Activated T-cell treated with anti-CD3 and anti-CD28 coated beads, Interleukin-2, amount 50 U/mL, for 72 hours (primary cell): ENCODE measurements at places on chromosomes 7 and 10. TPM values are rescaled to one million over a fixed set of nuclear protein-coding genes. Genes with fewer than 3 reads are reported as not detected.

Gene GPR85
- not detected for total RNA-seq

Gene HDAC9
- total RNA-seq, result 2.9 TPM

Gene LMTK2
- total RNA-seq, result 16.2 TPM

- no peak for DNase-seq
- H3K36me3 ChIP-seq, result no peaks in the 10 kb centered on the region
- H3K4me1 ChIP-seq, result no peaks in the 10 kb centered on the region
- H3K4me3 ChIP-seq, result no peak overlapping the region
- H3K27me3 ChIP-seq, result peaks cover 9% of the 10 kb centered on the region
These were observed 355.3 kb upstream of the AUTS2 start for GRCh38 chr7:69243016-69243415.

GRCh38 chr10:84825330-84825729 lies 496.9 kb downstream of the CCSER2 start:
- no peaks in the 10 kb centered on the region for H3K36me3 ChIP-seq
- H3K4me3 ChIP-seq, result no peak overlapping the region
- peaks cover 9% of the 10 kb centered on the region for H3K27me3 ChIP-seq

DNA sequence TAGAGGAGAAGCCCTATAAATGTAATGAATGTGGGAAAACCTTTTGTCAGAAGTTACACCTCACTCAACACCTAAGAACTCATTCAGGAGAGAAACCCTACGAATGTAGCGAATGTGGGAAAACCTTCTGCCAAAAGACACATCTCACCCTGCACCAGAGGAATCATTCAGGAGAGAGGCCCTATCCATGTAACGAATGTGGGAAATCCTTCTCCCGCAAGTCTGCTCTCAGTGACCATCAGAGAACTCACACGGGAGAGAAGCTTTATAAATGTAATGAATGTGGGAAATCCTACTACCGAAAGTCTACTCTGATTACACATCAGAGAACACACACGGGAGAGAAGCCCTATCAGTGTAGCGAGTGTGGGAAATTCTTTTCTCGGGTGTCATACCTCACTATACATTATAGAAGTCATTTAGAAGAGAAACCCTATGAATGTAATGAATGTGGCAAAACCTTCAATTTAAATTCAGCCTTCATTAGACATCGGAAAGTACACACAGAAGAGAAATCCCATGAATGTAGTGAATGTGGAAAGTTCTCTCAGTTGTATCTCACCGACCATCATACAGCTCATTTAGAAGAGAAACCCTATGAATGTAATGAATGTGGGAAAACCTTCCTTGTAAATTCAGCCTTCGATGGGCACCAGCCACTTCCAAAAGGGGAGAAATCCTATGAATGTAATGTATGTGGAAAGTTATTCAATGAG lies 18.9 kb downstream of the RBAK start:
- no peaks in the 10 kb centered on the region for H3K4me1 ChIP-seq
- peaks cover 56% of the 10 kb centered on the region for H3K36me3 ChIP-seq
- peak overlapping the region; percentile 82 for H3K27ac ChIP-seq
- no peaks in the 10 kb centered on the region for H3K27me3 ChIP-seq

DNA sequence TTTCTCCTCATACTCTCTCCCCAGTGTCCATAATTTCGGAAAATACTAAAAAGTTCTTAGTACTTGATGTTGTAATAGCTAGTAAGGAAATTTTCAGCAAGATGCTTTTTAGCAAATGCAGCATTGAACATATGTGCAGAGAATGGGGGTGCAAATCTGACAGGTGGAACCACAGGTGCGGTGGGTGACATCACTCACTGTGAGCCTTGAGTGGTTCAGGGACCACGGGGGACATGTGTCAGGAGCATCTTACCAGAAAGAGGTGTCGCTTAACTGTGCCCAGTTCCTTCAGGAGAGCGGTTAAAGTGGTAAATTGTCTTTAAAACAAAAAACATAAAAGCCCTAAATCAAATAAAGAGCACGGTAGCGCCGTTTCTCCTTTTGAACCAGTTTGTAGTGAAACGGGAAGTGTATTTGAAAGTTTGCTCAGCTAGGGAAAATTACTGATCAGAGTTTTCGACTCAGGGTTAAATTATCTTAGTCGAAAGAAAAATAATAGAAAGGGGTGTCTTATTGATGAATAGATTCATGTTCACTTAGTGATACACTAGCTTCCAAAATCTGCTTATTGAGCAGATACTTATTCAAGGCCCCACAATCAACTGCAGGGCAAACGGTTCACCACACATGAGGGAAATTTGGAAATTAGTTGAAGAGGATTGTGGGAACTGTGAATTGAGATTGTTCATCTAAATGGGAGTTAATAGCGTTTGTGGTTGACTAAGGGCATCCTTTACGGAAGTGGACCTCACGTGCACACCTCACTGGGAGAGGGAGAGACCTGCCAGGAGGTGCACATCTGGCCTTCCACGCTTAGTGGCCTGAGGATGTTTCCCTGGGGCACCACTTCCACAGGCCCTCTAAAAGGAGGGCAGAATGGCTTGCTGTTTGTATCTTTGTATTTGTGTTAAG lies 12.7 kb downstream of the CUL1 start:
- peak overlapping the region; percentile 44 for H3K4me3 ChIP-seq
- H3K27me3 ChIP-seq, result no peaks in the 10 kb centered on the region
- H3K36me3 ChIP-seq, result no peaks in the 10 kb centered on the region
- peaks cover 87% of the 10 kb centered on the region for H3K4me1 ChIP-seq

GRCh38 chr7:154917808-154918160 lies 85.1 kb downstream of the PAXIP1 start:
- no peak for DNase-seq
- no peak overlapping the region for H3K4me3 ChIP-seq
- peaks cover 7% of the 10 kb centered on the region for H3K4me1 ChIP-seq
- no peaks in the 10 kb centered on the region for H3K36me3 ChIP-seq
- no peak overlapping the region for H3K27ac ChIP-seq
- H3K27me3 ChIP-seq, result peaks cover 6% of the 10 kb centered on the region

DNA sequence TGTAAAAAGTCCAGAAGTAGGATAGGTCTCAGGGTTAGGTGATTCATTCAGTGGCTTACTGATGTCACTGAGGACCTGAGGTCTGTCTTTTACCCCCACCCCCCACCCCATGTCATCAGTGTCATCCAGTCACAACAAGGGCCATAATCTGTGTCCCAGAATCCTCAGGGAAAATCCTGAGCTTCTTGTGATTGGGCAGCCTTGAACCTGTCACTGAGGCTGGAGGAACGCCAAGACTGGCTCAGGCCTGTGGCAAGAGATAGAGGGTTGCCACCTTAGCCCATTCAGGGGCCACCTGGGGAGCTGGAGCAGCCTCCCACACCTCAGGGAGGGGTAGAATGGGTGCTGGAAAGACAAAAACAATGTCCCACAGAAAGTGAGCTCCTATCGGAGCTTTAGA lies 29.7 kb downstream of the NUB1 start:
- H3K27ac ChIP-seq, result no peak overlapping the region
- peaks cover 10% of the 10 kb centered on the region for H3K4me1 ChIP-seq
- no peaks in the 10 kb centered on the region for H3K27me3 ChIP-seq
- H3K4me3 ChIP-seq, result no peak overlapping the region
- no peak for DNase-seq
- H3K36me3 ChIP-seq, result peaks cover 8% of the 10 kb centered on the region

GRCh38 chr10:116465546-116465945 lies 37.9 kb downstream of the PNLIPRP3 start:
- H3K4me1 ChIP-seq, result no peaks in the 10 kb centered on the region
- H3K4me3 ChIP-seq, result no peak overlapping the region
- H3K27me3 ChIP-seq, result peaks cover 12% of the 10 kb centered on the region
- no peak overlapping the region for H3K27ac ChIP-seq
- DNase-seq, result no peak

GRCh38 chr10:1273372-1274105 lies 217.4 kb downstream of the WDR37 start:
- DNase-seq, result no peak
- no peak overlapping the region for H3K4me3 ChIP-seq
- no peaks in the 10 kb centered on the region for H3K36me3 ChIP-seq

DNA sequence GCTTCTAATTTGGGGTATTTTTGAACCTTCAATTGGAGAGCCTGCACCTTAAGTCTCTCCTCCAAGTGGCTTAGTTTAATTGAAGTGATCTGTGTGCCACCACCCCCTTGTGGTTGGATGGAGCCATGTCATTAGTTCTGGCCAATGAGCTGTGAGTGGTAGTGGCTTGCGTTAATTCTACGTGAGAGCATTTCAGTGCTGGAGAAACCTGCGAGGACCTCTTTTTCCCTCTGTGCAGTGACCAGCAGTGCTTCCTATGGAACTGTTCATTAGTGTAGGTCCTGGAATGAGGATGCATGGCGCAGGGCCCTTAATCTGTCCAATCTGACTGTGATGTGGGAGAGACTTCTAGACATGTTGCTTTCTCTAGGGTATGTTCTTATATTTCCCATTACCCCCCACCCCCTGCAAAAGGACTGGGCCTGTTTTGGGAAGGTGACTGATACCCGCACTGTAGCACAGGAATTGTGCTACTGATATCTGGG lies 3.8 kb downstream of the HILPDA start:
- H3K4me1 ChIP-seq, result peaks cover 47% of the 10 kb centered on the region
- no peaks in the 10 kb centered on the region for H3K27me3 ChIP-seq
- peak overlapping the region; percentile 35 for H3K27ac ChIP-seq
- H3K4me3 ChIP-seq, result peak overlapping the region; percentile 98
- peaks cover 22% of the 10 kb centered on the region for H3K36me3 ChIP-seq

DNA sequence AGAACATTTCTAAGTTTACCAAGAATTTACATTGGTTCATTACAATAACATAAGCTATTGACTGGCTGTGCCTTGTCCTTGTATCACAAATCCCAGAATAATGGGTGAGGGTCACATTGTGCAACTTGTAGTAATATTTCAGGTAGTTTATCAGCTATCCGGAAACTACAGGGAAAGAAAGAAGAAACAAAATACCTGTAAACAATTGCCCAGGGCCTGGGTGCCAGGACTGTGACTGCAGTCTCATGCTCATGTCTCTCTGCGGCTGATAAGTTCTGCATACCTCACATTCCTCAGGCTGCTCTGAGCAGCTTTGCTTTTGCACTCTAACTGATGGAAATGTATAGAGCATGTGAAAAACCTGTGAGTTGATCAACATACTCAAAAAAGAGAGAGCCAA lies 131.8 kb upstream of the TRIM24 start:
- H3K27me3 ChIP-seq, result no peaks in the 10 kb centered on the region
- peaks cover 7% of the 10 kb centered on the region for H3K36me3 ChIP-seq
- H3K27ac ChIP-seq, result no peak overlapping the region
- H3K4me3 ChIP-seq, result no peak overlapping the region
- no peaks in the 10 kb centered on the region for H3K4me1 ChIP-seq
